ENCODE measurements at places on chromosomes 16 and 17.

- DNase-seq = no peak
These were observed 1254.5 kb upstream of the GOT2 start for GRCh38 chr16:59988591-59988990.

DNA sequence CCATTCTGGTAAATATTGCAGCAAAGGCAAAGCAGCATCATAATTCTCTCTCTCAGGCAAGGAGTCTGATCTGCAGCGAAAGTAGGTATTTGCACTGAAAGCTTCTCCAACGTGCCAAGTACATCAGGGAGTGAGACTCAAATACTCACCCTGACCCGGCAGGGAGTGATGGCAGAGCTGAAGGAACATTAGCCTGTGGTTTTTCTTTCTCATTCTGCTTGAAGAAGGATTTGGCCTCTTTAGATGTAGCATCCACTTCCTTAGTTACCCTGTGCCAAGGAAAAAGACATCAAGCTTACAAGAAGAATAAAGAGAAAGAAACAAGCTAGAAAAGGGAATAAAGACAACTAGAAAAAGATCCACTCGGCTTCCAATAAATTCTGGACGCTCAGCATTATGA is 38.4 kb downstream of the CFDP1 start:
- no peak for DNase-seq

DNA sequence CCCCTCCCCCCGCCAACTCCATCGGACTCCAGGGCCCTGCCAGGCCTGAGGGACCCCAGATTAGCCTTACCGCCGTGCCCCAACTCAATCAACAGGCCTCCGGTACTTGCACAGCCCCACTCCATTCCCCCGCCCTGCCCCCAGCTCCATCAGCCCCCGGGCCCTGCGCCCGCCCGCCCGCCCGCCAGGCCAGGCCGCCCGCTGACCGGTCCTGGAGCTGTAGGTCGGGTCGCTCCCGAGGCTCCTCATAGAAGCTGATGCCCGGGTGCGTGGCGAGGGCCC is 308 bp downstream of the GTF3C1 start:
- DNase-seq = no peak

- no peak for DNase-seq
These were observed 8.5 kb downstream of the KRT37 start for GRCh38 chr17:41415833-41416335.

DNA sequence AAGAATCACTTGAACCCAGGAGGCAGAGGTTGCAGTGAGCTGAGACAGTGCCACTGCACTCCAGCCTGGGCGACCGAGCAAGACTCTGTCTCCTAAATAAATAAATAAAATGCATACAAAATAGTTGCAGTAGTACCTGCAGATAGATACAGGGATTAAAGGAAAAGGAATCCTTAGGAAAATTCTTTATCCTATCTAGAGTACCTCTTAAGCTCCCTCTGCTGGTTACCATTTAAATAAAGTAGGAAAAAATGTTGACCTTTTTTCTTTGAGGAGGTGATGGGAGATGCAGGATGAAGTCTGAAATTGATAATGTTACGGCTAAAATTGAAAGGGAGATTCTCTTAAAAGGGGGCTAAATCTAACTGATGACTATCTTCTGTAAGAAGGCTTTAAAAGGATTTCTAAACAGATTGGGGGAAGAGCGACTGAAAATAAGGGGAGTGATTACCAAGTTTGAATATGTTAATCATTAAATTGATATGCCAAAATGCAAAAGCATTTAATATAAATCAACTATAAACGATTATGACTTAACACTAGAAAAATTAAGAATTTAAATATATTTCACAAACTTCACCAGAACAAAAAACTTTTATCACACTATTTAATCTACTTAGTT is 29.4 kb downstream of the C16orf87 start:
- DNase-seq = no peak

DNA sequence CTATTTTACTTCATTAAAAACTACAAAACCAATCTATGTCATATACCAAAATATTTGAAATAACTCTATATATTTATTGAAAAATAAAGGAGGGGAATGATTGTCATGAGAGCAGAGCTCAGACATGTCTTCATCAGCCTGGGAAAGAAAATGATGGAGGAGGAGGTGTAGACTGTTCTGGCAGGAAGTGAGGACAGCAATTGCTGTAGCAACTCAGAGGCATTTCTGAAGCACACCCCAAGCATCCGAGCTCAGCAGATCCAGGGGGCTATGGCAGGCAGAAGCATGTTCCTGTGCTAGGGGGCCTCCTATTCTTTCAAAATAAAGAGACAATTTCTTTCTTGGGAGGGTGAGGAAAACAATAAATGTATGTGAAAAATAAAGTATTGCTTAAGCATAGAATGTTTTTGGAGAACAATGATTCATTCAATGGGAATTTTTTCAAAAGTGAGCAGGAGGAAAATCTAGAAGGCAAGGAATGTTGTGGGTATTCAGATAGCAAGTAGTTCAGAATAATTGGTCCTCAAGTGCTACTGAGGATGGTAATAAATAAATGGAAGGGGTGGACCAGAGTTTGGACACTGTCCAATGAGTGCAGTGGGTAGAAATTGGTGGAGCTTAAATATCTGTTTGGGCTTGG is 383.4 kb downstream of the CDH11 start:
- DNase-seq = no peak

GRCh38 chr16:19463468-19464315 is 46.0 kb downstream of the TMC5 start:
- DNase-seq = no peak

DNA sequence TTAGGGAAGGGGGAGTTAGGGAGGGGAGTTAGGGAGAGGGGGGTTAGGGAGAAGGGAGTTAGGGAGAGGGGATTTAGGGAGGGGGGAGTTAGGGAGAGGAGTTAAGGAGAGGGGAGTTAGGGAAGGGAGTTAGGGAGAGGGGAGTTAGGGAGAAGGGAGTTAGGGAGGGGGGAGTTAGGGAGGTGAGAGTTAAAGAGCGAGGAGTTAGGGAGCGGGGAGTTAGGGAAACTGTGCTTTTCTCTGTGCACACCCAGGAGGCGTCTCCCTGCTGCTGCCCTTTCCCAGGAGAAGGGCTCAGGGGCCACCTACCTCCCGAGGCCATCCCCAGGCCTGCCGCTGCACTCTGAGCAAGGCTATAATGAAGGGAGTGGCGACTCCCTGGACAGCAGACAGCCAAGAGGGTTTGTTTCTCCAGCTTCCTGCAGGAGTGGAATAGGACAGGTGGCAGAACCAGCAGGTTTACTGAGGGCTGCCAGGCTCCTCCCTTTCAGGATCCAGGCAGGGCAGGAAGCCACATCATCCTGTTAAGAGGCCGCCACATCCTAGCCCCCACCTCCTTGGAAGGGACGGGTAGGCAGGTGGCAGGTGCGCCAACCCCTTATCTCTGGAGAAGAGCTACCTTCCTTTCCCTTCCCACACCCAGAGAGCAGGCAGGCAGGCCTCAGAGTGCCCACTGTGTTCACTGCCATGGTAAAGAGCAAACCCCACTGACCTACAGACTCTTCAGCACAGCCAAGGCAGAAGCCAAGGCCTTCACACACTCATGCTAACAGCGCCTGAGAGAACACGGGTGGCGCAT is 4.3 kb downstream of the CANT1 start:
- DNase-seq = no peak
